ENCODE measurements at places on chromosomes 5 and 9.

- DNase-seq: no peak
Measured at GRCh38 chr5:111337133-111337532, 112.9 kb downstream of the CAMK4 start.

- DNase-seq: no peak
Measured at GRCh38 chr5:151248651-151249050, 4.3 kb upstream of the GM2A start.

- DNase-seq: no peak
Measured at GRCh38 chr5:140881889-140882590, at the start of gene PCDHA13. Gene PCDHA13 (plus strand): TSS chr5:140882124. CDS start chr5:140882269, 145 bp downstream.

- DNase-seq: no peak
Measured at GRCh38 chr9:35923927-35924763, 14.9 kb downstream of the SPAAR start.

DNA sequence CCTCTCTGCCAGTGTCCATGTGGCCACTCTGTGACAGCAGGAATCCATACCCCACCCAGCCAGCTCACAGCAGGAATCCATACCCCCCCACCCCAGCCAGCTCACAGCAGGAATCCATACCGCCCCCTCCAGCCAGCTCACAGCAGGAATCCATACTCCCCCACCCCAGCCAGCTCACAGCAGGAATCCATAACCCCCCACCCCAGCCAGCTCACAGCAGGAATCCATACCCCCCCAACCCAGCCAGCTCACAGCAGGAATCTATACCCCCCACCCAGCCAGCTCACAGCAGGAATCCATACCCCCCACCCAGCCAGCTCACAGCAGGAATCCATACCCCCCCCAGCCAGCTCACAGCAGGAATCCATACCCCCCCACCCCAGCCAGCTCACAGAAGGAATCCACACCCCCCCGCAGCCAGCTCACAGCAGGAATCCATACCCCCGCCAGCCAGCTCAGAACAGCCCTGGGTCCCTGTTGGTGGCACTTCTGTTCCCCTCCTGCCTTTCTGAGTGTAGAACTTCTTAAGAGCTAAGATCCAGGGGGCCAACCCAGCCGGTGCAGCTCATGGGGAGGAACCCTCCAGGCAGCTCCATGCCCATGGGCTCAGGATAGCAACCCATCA, 8.4 kb upstream of the RXRA start:
- DNase-seq: no peak

DNA sequence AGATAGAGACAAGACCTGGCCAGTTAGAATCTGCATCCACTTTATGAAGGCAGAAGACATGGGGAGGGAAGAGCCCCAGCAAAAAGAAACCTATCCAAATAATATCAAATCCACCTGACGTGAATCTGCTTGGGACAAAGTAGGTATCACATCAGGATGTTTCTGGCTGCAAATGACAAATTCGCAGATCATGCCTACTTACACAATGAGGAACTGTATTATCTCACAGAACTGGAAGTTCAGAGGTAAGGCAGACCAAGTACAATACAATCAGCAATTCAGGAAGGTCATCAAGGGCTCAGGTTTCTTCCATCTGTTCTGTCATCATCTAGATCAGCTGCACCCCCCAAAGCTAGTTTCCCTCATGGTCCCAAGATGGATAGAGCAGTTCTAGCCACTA, 13.2 kb upstream of the NR4A3 start:
- DNase-seq: no peak

DNA sequence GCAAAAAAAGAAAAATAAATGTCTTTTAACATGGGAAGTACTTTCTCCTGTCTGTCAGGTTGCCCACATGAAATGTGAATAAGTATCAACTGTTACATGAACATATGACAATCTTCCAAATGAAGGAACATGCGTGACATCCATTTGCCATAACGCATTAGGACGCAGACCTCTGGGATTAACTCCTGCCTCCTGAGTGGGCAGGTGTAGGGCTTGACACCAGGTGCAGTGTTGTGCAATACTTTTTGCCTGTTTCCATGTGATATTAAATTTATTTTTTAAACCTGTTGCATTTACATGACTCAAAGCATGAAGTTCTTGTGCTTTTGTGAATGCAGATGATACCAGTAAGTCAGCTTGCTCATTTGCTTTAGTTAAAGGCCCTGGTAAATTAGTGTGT, 8.7 kb upstream of the TMEM141 start:
- DNase-seq: no peak

GRCh38 chr9:101536938-101537337, 3.3 kb downstream of the RNF20 start:
- DNase-seq: no peak

DNA sequence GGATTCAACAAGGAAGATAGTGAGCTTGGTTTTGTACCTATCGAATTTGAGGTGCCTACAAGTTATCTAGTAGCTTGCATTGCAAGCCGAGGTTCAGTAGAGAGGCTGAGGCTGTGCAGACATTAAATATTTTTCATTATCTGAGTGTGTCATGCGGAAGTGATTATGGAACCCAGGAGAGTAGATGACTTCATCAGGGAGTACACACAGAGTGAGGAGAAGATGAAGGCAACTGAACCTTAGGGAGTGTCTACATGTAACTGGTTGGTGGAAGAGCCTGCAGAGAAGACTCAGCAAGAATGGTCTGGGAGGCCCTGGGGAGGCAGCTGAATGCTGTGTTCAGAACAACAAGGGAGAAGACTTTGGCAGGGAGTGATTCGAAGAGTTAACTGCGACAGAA, 393.9 kb downstream of the ARHGEF28 start:
- DNase-seq: no peak

GRCh38 chr5:162209005-162209605, 141.5 kb downstream of the GABRG2 start:
- no peak for DNase-seq

DNA sequence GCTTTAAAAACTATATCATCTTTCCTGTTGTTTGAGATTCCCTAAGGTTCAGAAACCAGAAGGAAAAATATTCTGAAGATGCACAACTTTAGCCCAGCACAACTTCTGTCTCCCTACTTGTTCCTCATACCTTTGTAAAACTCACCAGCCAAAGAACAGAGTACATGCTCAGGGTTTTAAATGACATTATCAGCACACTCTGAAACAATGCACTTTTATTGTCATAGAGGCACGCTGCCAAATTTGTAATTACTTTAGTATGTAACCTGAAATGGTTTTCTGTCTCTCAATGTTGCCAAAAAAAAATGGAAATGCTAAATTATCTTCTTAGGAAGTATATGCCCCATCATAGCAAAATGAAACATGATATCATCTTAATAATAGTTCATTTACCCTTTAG, 383.6 kb upstream of the CDH6 start:
- no peak for DNase-seq

GRCh38 chr5:111248571-111248970, 24.4 kb downstream of the CAMK4 start:
- no peak for DNase-seq

- DNase-seq: no peak
Measured at GRCh38 chr9:35689542-35690293, at the start of gene TPM2. Gene TPM2 (minus strand): TSS chr9:35689925. CDS start chr9:35689817, 108 bp downstream.

GRCh38 chr5:158086856-158087255, 227.9 kb upstream of the CLINT1 start:
- DNase-seq: no peak

- no peak for DNase-seq
Measured at GRCh38 chr5:75667586-75667985, 49.7 kb downstream of the POC5 start.

GRCh38 chr5:78521455-78521854, 127.1 kb downstream of the LHFPL2 start:
- DNase-seq: no peak

DNA sequence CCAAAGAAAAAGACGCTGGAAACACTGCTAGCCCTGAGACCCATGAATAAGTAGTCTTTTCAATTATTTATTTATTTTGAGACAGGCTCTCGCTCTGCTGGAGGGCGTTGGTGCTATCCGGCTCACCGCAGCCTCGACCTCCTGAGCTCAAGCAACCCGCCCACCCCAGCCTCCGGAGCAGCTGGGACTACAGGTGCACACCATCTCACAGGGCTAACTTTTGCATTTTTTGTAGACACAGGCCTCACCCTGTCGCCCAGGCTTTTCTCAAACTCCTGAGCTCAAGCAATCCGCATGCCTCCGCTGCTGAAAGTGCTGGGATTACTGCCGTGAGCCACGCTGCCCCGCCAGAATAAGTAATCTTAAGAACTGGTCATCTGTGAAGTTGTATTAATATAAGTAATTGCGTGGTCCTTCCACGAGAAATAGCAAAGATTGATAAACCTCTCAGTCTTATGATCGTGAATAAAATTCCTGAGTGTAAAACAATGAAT, 1.6 kb downstream of the ANXA2R start:
- DNase-seq: no peak

- no peak for DNase-seq
Measured at GRCh38 chr9:137032858-137033257, 970 bp upstream of the FUT7 start.

- DNase-seq: no peak
Measured at GRCh38 chr5:111582993-111583601, 70.8 kb upstream of the STARD4 start.

GRCh38 chr5:82426464-82427154, 148.5 kb upstream of the RPS23 start:
- no peak for DNase-seq

DNA sequence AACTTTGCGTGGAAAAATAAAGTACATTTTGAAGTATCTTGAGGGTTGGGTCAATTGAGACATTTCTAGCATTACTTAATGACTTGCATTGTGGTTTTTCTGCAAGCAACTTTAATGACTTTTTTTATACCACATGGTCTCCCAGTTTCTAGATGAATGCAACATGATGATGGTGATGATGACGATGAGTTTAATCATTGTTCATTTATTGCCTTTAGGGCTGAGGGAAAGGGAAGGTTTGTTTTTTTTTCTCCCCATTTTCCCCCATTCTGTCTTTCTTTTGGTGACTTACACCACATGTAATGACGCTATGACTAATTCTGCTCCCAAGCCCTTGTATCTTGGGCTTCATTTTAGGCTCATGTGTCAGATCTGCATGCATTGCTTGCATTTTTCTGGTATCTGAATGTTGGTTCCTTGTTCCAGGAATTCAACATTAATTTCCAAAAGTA, 57.7 kb upstream of the NXNL2 start:
- DNase-seq: no peak

DNA sequence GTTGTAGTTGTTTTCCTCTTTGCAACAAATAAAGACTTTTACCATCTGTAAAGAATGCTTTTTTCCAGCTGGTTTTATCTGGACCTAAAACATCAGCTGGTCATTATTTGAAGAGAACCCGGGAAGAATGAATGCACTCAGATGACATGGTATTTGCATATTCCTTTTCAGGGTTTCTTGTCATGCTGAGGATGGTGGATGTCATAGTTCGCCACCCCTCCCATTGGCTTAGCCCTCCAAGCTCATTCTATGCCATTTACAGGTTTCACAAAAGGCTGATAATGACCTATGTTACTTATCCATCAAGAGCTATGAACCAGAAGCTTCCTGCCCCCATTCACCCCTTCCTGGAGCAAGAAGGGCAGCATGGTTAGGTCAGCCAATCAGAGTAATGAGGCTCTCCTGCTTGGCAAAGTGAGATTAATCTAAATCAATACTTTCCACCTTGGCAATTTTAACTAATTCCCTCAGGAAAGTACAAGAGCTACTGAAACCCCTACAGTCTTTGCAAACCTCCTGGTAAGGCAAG, 440.5 kb upstream of the TLE4 start:
- DNase-seq: no peak

DNA sequence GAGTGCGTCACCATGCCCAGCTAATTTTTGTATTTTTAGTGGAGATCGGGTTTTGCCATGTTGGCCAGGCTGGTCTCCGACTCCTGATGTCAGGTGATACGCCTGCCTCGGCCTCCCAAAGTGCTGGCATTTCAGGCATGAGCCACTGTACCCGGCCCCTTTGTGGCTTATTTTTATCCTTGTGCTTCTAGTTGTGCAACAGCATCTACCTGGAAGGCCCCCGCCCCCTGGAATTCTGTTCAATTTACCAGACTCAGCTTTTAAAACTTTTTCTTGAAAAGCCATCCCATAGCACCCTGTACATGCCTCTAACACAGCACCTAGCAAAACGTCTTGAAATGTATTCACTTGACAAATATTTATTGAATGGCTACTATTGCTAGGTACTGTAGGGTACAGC, 9.7 kb upstream of the GPBP1 start:
- DNase-seq: no peak

- DNase-seq: no peak
Measured at GRCh38 chr5:153542536-153542935, 52.1 kb downstream of the GRIA1 start.

GRCh38 chr5:6745706-6746222, 32.5 kb downstream of the TENT4A start:
- DNase-seq: no peak

- DNase-seq: no peak
Measured at GRCh38 chr5:153429761-153430380, 60.6 kb upstream of the GRIA1 start.

- DNase-seq: no peak
Measured at GRCh38 chr9:908536-909205, 67.2 kb downstream of the DMRT1 start.

GRCh38 chr5:130963798-130964197, 201.3 kb downstream of the HINT1 start:
- no peak for DNase-seq

DNA sequence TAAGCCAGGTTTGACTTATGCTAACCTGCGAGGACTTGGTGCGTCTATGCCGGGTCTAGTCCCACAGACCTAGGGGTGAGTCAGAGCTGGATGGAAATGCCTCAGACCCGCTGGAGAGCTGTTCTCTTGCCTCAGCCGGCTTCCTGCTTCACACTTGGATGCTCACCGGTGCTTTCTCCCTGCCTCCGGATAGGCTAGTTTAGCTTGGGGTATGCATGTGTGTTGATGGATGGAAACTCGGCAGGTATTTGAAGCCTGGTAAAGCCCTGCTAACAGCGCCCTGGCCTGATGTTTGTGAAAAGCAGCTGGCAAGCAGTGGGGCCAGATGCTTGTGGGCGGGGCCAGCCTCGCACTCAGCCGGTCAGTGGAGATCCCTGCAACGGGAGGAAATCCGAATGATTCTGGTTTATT, 29.3 kb downstream of the PRRC2B start:
- DNase-seq: no peak

DNA sequence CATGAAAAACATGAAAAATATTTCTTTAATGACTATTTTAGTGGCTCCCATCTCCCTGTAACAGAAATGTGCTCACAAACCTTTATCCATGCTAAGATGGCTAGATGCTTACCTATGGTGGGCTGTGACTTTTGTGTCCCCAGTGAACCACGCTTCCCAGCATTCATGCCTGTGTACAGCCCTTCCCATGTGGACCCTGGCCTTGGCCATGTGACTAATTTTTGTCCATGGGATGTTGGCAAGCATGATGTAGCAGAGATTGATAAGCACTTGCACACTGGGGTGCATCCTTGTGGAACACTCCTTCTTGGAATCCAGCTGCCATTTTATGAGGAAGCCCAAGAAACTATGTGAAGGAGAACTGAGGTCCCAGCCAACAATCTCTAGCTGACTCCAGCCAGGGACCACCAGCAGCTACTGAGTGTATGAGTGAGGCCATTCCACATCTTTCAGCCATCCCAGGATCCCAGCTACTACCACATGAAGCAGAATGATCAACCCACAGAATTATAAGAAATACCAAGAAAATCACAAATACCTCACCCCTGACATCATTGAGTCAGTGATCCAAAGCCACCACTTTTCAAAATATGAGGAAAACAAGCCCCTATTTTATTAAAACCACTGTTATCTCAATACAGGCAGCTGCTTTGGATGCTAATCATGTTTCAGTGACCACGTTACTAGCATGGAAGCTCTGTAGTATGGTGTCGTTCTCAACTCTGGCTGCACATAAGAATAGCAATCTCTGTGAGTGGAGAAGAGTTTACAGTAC, 16.1 kb upstream of the RAI14 start:
- no peak for DNase-seq

GRCh38 chr5:64929833-64930232, 161.1 kb downstream of the CWC27 start:
- DNase-seq: no peak
